Fibroblast of lung (primary cell): ENCODE measurements at places on chromosomes 5 and 9. TPM values are rescaled to one million over a fixed set of nuclear protein-coding genes. Genes with fewer than 3 reads are reported as not detected.

GAS1 gene
- total RNA-seq = 7.4 and 15.2 TPM in 2 replicates

CDKN2B-AS1 gene
- total RNA-seq = 3.9 and 7.6 TPM in 2 replicates

TMC1 gene
- total RNA-seq = 0.33 TPM in 1 of 2 replicates, not detected in the other

GMCL2 gene
- total RNA-seq = under 0.01 TPM in 2 replicates

CTXN3 gene
- not detected in 2 replicates for total RNA-seq

PCDHGB3 gene
- total RNA-seq = 3.1 and 5.8 TPM in 2 replicates

TSSK1B gene
- under 0.01 and 0.50 TPM in 2 replicates for total RNA-seq

COX7C gene
- 171 and 202 TPM in 2 replicates for total RNA-seq

FBN2 gene
- 9.0 and 80.1 TPM in 2 replicates for total RNA-seq

PHF2 gene
- 12.1 and 13.4 TPM in 2 replicates for total RNA-seq

IL4 gene
- total RNA-seq = not detected in 2 replicates

ALDH1A1 gene
- total RNA-seq = 45.2 and 46.1 TPM in 2 replicates

F12 gene
- under 0.01 and 0.50 TPM in 2 replicates for total RNA-seq

ABLIM3 gene
- total RNA-seq = 37.2 and 48.1 TPM in 2 replicates

AQP3 gene
- total RNA-seq = 9.0 and 16.2 TPM in 2 replicates

FOXD4L5 gene
- total RNA-seq = under 0.01 TPM in 2 replicates

FREM1 gene
- total RNA-seq = under 0.01 TPM in 2 replicates

ARHGEF28 gene
- 10.3 and 34.3 TPM in 2 replicates for total RNA-seq

PPP3R2 gene
- total RNA-seq = not detected in 2 replicates
